NCI-H69 (cell line): ENCODE measurements at places on chromosomes 1 and 21.

DNA sequence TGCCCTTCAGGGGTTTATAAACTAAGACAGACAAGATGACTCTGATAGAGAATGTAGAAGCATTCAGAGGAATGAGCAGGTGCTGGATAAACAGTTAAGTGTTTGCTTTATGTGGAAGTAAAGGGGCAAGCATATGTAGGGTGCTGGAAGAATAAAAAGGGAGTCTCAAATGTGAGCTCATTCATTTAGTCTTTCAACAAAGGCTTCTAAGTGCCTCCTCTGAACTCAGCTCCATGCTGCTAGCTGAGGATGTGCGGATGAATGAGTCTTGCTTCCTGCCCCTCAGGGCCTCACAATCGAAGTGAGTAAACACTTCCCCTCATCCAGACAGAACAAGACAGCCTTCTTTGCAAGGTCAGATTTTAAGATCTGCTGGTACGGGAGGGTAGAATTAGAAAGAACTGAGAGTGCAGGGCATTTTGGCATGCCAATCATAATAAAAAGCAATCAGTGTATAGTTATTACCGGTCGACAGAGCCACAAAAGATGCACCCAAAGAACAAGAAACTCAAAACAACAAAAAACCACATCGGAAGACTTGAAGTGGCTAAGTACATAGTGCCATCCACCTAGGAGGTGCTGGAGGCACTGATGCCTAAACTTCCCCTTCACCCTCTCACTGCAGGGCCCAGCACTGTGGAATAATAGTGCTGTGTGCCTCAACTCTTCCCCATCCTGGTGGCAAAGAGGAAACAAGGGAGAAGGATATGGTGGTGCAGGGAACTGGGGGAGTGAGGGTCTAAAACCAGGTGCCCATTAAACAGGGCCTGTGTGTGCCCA lies 69.8 kb downstream of the TNR start:
- DNase-seq, result peak; percentile 53

GRCh38 chr1:147837129-147837963 lies 65.2 kb upstream of the GJA8 start:
- no peak for DNase-seq

- no peak for DNase-seq
These were observed 9.7 kb upstream of the UMODL1 start for GRCh38 chr21:42061195-42061985.

DNA sequence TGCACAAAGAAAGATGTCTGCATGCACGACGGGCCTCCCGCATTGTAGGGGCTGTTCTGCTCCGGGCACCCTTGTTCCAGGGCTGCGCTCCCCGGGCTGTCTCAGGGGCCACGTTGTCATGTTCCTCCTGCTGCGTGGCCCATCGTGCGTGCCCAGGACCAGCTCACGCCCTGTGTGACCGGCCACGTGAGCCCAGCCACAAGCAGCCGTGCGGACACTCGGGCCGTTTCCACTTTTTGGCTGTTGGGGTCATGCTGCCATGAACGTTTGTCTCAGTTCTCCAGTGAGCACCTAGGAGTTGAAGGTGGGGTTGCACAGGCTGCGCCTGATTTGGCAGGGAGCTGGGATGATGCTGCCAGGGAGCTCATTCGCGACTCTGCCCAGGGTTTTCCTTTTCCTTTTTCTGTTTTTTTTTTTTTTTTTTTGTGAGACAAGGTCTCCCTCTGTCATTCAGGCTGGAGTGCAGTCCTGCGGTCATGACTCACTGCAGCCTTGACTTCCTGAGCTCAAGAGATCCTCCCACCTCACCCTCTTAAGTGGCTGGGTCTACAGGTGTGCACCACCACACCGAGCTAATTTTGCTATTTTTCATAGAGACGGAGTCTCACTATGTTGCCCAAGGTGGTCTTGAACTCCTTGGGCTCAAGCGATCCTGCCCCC lies 17.4 kb downstream of the PDXK start:
- no peak for DNase-seq

DNA sequence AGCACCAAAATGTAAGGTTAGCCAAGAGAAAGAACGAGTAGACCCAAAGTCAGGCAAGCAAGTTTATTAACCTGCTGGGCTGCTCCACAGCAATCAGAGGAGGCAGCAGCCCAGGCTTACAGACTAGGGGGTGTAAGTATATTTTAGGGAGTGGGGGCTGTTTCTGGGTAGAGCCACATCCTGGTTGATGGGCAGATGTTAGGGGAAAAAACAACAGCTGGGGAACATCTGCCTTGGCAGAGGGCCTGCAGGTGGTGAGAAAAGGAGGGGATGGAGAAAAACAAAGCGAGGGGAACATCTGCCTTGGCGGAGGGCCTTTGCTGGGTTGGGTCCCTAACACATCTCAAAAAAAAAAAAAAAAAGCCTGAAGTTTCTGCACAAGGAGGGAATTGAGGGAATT lies 9.7 kb upstream of the ZBTB48 start:
- DNase-seq, result no peak

DNA sequence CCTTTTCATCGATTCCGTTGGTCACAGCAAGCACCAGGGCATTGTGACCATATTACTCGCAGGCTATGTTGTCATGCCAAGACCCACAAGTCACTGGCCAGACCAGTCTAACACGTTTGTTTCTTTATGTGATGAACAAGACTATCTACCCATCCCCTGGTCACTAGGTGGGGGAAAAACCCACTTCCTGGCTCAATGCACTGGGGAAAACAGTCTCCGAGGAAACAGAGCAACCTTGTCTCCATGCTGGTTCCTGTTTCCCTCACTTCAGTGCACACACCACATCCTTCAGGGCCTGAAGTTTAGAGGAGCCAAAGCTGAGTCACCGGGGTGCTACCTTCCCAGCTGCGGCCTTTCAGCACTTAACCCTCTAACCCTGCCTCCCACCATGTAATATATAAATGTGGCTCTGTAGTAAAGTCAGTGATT lies 20.9 kb downstream of the ERICH3 start:
- DNase-seq, result peak; percentile 36

DNA sequence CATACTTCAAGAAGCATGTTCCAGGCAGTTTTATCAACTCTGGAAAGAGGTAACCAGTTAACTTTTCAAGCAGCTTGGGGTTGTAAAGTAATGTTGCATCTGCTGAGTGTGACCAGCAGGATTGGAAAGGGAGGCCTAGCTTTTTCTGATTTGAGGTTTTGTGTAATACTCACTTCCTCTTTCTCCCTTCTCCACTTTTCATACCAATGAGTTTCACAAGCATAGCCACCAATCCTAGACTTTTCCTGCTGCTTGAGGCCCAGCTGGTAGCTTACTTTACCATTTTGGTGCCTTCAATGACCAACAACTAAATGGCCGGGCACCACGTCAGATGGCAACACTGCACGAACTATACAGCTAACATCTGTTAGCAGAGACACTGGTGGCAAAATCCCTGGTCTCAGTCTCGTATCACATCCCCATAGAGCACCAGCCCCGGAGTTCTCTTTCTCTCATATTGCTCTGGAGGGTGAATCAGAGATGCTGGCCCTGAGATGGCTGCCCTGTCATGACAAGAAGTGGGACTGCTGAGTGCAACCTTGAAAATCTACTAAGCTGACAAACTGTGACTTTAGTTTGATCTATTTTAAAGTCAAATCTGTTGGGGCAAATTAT lies 14.8 kb upstream of the GPR88 start:
- DNase-seq, result no peak

DNA sequence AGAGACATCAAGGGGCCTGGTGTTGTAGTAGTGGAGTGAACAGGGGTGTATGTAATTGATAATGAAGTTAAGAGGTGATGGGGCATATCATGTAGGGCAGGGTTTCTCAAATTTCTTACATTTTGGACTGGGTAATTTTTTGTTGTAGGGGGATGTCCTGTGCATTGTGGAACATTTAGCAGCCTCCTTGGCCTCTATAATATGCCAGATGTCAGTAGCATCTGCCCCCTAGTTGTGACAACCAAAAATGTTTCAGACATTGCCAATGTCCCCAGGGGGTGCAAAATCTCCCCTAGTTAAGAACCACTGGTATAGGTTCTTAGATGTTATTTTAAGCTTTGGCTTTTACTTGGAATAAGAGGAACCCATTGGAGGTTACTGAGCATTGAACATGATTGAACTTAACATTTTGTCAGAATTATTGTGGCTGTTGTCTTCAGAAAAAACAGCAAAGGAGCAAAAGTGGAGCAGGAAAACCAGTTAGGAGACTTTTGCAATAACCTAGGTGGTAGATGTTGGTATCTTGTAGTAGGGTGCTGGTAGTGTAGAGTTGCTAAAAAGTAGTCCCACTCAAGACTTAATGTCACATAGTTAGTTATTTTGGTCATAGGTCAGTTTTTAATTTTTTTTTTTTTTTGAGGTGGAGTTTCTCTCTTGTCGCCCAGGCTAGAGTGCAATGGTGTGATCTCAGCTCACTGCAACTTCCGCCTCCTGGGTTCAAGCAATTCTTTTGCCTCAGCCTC lies 6.2 kb downstream of the ZNF326 start:
- DNase-seq, result peak; percentile 44

DNA sequence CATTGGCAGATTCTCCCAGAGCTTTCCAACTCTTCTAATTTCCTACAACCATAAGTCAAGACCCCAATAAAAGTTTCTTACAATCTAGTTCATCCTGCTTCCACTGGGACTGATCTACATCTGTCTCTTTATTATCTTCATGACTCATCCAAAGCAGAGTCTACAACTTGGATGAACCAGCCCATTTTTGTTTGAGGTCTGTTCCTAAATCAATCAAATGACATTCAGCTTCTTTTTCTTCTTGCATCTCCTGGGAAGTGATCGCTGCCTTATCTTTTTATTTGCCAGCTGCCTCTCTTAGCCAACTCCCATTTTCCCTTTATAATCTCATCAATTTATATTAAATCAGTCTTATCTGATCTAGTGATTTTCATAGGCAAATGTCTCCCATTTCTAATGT lies 105.6 kb downstream of the ERG start:
- DNase-seq, result no peak

DNA sequence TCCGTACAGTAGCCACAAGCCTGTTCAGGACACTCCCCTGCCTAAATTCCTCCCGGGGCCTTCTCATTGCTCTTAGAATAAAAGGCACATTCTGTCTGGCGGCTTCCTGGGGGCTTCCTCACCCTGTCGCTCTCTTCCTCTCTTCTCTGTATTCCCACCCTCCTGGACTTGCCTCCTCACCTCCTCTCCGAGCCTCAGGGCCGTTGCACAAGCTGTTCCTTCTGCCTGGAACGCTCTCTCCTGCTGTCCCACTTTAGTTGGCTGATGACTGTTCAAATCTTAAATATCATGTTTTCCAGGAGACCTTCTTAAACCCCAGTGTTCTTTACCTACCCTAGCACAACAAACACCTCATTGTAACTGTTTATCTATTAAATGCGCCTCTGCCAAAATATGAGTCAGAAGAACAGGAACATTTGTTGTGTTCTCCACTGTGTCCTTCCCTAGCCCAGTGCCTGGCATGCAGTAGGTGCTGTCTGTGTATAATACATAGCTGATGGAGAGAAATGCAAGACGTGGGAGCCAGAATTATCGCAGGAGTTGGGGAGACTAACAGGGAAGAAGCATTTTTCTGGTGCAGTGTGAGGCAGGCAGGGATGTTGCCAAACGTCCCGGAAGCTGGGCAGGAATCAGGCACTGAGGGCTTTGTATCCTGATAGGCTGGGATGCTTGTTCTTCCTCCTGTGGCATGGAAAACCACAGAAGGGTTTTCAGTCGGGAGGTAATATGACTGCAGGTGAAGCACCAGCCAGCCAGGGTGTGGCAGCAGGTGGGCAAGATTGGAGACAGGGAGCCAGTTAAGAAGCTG lies 24.1 kb upstream of the THRAP3 start:
- peak; percentile 27 for DNase-seq

DNA sequence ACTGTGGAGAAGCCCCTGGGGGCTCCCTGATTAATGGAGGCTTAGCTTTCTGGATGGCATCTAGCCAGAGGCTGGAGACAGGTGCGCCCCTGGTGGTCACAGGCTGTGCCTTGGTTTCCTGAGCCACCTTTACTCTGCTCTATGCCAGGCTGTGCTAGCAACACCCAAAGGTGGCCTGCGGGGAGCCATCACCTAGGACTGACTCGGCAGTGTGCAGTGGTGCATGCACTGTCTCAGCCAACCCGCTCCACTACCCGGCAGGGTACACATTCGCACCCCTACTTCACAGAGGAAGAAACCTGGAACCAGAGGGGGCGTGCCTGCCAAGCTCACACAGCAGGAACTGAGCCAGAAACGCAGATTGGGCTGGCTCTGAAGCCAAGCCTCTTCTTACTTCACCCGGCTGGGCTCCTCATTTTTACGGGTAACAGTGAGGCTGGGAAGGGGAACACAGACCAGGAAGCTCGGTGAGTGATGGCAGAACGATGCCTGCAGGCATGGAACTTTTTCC lies 24.8 kb downstream of the PCSK9 start:
- DNase-seq, result peak; percentile 80

DNA sequence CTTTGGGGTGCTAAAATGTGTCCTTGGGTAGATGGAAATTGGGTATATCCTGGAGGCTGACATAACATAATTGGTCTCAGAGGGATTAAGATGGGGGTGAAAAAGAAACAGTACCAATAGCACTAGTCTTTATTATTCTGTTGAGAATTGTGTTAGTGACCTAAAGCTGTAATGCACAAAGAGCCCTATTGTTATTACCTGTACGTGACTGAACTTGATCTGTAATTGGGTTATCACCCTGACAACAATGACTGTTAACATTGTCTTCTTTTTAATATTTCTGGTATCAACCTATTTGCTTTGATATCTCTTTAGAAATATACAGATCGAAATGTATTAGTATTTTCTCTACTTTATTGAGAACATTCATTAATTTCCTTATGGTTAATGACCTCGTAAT lies 147.6 kb downstream of the NEK7 start:
- no peak for DNase-seq

DNA sequence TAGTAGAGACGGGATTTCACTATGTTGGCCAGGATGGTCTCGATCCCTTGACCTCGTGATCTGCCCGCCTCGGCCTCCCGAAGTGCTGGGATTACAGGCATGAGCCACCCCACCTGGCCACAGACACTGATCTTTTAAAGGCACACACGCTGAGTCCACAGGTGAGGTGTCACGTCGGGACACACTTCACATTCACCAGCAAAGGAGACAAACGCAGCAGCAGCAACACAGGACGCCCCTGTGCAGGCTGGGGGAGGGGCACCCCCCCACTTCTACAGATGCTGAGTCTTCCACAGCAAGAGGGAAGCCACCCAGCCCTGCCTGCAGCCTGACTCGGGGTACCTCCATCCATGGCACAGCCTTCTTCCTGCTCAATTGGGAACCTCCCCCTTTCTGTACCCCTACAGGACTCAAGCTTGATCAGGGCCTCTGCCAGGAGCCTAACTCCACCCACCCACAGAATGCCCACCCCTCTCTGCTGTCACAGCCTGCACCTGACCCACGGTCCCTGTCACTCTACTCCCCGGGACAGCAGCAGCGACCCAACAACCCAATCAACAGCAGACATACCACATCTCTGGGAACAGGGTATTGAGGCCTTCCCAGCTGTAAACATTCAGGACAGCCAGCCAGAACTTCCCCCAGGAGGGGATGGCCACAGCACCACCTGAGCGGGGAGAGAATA lies 9.5 kb downstream of the LSS start:
- no peak for DNase-seq

DNA sequence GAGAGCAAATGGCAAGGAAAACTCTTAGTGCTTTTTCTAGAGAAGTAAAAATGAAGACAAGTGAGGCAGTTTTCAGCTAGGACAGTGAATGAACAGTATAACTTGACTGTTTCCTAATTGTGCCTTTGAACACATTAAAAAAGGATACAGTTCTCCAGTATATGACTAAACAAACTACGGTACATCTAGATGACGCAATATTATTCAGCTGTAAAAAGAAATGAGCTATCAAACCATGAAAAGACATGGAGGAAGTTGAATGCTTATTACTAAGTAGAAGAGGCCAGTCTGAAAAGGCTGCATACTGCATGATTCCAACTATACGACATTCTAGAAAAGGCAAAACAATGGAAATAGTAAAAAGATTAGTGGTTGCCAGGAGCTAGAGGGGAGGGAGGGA lies 206.3 kb downstream of the SIPA1L2 start:
- no peak for DNase-seq
